ENCODE measurements at places on chromosomes 6 and 20.

DNA sequence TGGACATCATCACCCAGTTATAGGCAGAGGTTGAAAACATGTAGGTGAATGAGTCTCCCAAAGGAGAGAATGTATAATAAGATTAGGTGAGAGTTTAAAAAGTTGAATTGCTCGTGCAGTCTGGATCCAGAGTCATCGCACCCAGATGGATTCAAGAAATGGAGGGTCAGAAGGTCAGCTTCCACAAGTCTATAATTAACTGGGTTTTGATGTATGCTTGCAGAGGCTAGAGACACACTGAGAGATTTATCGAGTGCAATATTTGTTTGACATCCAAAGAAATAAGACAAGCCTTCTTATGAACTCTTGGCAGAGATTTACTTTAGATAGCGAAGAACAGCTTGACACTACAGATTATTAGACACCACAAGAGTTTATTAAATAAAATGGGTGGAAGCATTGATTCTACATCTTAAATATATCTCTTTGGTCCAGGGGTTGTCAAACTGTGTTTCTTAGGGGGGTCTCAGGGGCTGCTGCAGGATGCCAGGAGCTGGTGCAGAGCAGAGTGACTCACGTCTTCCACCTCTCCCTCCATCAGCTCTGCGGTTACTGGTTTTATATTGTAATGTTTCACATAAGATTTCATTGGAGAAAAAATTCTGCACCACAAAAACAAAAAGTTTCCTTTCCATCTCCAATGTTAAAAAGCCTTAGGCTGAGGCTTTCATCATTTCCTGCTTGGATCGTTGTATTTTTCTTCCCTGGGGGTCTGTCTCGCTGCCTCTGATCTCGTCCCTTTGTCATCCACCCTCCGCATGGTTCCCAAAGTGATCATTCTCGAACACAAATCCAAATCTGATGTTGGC lies 176.2 kb upstream of the AHI1 start:
- no peak for DNase-seq

DNA sequence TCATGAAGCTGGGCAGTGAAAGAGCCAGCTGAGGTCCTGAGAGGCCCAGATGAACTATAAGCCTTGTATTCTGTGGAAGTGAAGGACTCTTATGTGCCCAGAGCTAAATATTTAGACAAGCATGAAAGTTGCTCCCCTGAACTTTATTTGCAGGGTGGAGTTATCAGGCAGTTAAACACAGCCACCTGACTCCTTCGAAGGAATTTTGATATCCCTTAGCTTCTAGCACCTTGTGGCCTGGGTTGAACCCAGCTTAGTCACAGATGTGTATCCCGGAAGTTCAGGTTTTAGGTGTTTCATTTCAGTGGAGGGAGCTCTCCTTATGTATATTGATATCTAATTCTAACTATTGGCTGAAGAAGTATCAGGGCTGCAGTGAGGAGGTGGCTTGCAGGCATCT lies 20.4 kb downstream of the NR2E1 start:
- no peak for DNase-seq

DNA sequence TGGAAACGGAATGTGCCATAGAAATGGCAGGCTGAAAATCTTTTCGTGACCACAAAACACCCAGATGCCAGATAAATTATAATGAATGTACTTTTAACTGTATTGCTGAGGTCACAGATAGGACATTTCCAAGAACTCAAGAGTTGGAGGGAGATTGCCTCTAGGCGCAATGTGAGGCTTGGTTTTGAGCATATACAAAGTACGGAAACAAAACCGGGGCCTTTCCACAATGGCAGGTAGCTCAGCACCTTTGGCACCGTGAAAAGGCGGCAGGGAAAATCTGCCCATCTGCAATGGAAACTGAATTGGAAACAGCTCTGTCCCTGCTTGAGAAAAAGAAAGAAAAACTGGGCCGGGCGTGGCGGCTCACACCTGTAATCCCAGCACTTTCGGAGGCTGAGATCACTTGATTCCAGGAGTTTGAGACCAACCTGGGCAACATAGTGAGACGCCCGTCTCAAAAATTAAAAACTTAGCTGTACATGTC lies 10.5 kb upstream of the C20orf144 start:
- DNase-seq, result no peak

DNA sequence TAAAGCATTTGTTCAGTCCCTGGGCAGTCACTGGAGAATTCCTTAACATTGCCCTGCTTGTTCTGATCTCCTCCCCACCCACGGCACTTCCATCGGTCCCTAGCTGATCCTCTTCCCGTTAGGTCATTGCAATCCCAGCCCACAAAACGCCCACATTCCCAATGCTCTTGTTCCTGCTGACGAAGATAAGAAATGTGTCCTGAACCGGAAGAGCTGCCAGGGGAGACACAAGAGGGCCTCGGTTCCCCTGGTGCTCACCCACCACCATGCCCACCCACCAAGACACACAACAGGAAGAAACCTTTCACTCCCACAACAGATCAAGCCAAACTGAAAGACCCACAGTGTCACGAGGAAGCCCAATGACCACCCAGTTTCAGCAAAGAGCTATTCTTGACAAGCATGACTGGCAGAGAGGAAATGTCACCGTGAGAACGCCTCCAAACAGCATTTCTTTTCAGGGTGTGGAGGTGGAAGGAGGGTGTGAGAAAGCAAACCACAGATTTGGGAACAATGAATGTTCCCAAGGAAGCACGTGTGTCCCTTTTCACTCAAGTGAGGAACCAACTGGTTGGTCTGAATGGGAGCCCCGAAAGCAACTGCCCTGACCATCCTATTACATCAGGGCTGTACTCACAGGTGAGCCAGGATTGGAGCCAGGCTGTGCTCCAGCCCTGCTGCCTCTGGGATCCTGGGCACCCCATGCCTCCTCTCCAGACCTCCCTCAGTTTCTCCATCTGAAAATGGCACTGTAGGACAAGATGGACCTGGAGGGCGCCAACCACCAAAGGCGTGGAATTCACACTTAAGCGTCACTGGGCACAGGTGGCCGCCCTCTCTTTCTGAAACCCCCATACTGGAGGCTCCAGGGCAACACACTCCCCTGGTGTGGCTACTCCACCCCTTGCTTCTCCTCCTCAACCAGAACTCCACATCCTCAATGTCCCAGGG lies 97.5 kb downstream of the ZMYND8 start:
- DNase-seq, result no peak

DNA sequence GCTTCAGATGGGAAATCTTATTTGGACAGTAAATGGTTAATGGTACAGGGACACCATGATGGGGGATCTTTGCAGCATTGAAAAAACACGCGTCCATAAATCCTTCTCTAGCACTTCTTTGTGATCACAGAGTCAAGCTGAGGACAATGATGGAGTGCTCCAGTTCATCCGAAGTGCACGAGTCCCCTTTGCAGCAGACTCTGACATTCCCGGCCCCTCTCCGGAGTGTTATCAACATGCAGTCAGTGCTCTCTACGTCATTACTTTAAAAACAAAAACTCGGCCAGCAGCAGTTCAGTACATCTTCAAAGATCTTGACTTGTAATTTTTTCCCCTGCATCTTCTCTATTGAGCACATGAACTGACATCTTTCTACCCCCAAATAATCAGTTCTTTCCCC lies 185.5 kb upstream of the AKAP12 start:
- no peak for DNase-seq

GRCh38 chr6:411402-412145 lies 20.0 kb downstream of the IRF4 start:
- no peak for DNase-seq

GRCh38 chr20:32559753-32560380 lies 25.3 kb downstream of the NOL4L start:
- no peak for DNase-seq

GRCh38 chr6:41439524-41440418 lies 104.4 kb downstream of the NCR2 start:
- no peak for DNase-seq

DNA sequence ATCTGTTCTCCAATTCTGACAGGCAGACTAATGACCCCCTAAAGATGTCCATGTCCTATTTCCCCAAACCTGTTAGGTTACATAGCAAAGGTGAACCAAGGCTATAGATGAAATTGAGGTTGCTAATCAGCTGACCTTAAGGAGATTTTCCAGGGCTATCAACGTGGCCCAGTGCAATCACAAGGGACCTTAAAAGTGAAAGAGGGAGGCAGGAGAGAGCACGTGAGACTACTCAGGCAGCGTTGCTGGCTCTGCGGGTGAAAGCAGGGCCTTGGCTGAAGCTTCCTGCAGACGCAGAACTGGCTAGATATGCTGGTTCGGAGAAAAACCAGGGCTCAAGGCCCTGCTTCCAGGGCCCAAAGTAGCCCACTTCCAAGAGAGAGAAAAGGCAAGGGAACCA lies 78.7 kb downstream of the NCOA7 start:
- DNase-seq, result no peak

GRCh38 chr6:41306187-41306854 lies 19.8 kb upstream of the TREM1 start:
- DNase-seq, result no peak

DNA sequence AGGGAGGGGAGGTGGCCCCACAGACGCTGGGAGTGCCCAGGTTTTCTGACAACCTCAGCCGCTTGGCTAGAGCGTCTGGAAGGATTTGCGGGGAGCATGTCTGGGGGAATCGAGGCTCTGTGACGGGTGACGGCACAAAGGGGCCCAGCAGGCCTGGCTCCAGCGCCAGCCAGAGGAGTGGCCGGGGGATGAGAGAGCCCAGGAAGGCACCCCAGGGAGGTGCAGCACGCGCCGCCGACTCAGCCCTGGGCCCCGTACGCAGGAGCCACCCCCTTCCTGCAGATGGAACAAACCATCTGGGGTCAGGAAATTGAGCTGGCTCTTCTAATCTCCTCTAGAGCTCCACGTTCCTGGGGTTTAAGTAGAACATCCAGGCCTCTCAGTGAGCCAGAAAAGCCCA lies 5.9 kb upstream of the SLCO4A1 start:
- no peak for DNase-seq

GRCh38 chr20:48616481-48616880 lies 211.3 kb downstream of the PREX1 start:
- DNase-seq, result no peak

GRCh38 chr20:24648919-24649318 lies 179.5 kb downstream of the SYNDIG1 start:
- DNase-seq, result no peak

- DNase-seq, result no peak
Observed at GRCh38 chr20:18856873-18857272, 43.3 kb downstream of the SCP2D1 start.

DNA sequence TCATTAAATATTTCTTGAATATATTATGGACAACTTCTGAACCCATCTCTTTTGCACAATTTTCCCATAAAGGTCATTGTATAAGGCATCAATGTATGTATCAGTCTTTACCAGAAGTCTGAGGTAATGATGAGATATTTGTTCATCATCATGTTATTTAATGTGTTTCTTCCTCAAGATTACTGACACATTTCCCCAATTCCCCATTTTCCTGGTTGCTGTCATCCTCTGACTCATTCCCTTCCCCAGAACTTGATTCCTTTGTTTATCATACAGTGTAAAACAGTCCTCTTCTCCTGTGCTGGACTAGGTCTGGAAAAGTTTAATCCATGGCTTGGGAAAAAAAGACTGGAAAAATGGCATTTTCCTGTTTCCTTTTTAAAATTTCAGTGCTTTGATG lies 107.9 kb upstream of the FLRT3 start:
- no peak for DNase-seq

DNA sequence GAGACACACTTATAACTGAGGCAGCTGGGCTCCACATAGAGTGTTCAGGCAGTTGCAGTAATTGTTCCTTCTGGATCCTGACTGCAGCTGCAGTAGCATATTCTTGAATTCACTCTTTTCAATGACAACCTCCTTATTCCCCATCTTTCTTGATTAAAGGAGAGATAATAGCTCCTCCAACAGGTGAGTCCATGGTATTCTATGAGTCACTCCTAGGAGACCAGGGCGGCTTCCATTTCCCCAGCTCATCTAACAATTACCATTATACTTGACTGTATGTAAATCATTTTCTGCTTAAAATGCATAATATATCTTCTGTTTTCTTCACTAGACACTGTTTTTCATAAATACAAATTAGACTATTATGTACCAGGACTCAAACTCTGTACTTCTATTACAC lies 62.4 kb downstream of the TENT5A start:
- DNase-seq, result no peak
